Kidney (tissue), 22 donors: ENCODE measurements at places on chromosomes 5 and 9. TPM values are rescaled to one million over a fixed set of nuclear protein-coding genes. Genes with fewer than 3 reads are reported as not detected.

PLK2 gene
- 8.4 TPM for polyA plus RNA-seq

- no peak for DNase-seq
- no peaks in the 10 kb centered on the region for H3K4me1 ChIP-seq
- H3K4me3 ChIP-seq = no peak overlapping the region
- no peaks in the 10 kb centered on the region for H3K27me3 ChIP-seq
- peaks cover 5% of the 10 kb centered on the region for H3K36me3 ChIP-seq
- H3K27ac ChIP-seq = no peak overlapping the region
Measured at GRCh38 chr5:14331386-14331781, 188.2 kb downstream of the TRIO start.

GRCh38 chr9:99361817-99362216, 139.7 kb downstream of the SEC61B start:
- H3K27me3 ChIP-seq = peaks cover 2% of the 10 kb centered on the region
- no peak for DNase-seq
- no peaks in the 10 kb centered on the region for H3K4me1 ChIP-seq
- no peak overlapping the region for H3K27ac ChIP-seq

FREM1 gene
- polyA plus RNA-seq = 17.0 TPM

- H3K36me3 ChIP-seq = no peaks in the 10 kb centered on the region
- no peaks in the 10 kb centered on the region for H3K27me3 ChIP-seq
- DNase-seq = no peak
Measured at GRCh38 chr5:142849466-142849865, 79.3 kb downstream of the ARHGAP26 start.

DNA sequence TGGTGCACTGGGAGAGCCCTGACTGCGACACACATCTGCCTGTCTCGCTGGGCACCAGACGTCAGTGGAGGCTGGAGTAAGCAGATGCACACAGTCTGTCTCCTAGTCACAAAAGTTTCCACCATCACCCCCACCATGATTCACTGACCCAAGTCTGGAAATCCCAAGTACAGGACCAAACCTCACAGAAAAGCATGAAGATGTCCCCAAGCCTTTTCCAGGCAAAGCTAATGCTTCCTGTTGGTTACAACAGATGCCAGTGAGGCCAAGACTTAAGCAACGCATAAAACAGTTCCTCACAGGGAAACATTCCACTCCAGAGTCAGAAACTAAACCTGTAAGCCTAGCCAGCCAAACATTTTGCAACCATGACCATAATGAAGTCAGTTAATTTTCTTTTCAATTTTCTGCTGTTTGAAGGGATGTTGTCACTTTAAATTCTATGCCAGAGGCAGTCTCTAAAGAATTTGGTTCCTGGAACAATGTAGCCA, 259.3 kb upstream of the SLC30A5 start:
- no peak overlapping the region for H3K4me3 ChIP-seq
- H3K27me3 ChIP-seq = no peaks in the 10 kb centered on the region
- no peaks in the 10 kb centered on the region for H3K4me1 ChIP-seq
- no peak for DNase-seq
